Natural killer cell (primary cell): ENCODE measurements at places on chromosomes 1 and 21.

DNA sequence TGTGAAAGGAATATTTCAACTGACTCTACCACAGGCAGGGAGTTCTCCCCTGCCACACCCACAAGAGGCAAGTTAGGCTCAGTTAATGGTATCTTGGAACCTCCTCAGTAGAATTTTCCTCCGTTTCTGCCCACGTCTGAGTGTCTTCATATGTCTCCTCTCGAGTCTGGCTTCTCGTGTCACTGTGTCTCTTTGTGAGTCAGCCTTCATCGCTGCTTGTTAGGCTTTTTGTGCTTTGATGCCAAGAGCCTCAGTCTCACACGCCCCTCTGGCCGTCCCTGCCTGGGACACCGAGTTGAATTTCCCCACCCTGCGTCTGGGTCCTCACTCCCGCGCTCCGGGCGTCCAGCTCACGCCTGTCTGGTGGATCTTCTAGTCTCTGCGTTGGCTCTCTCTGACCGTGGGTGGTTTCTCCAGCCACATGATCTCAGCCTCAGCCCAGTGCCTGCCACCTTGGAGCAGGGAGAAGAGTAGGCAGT is 125.7 kb upstream of the GADD45A start:
- DNase-seq = no peak

GRCh38 chr1:120178799-120179756 is 2.8 kb upstream of the SEC22B start:
- DNase-seq = no peak

GRCh38 chr1:15682936-15683341 is 1.2 kb upstream of the PLEKHM2 start:
- DNase-seq = no peak

DNA sequence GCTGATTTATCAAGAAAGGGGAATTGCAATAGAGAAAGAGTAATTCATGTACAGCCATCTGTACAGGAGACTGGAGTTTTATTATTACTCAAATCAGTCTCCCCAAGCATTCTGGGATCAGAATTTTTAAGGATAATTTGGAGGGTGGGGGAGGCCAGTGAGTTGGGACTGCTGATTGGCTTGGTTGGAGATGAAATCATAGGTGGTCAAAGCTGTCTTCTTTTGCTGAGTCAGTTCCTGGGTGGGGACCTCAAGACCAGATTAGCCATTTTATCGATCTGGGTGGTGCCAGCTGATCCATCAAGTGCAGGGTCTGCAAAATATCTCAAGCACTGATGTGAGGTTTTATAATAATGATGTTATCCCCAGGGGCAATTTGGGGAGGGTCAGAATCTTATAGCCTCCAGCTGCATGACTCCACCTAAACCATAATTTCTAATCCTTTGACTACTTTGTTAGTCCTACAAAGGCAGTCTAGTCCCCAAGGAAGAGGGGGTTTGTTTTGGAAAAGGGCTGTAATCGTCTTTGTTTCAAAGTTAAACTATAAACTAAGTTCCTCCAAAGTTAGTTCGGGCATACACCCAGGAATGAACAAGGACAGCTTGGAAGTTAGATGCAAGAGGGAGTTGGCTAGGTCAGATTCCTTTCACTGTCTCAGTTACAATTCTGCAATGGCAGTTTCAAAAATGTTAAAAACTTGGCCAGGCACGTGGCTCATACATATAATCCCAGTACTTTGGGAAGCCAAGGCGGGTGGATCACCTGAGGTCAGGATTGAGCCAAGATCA is 16.9 kb upstream of the RAB3B start:
- no peak for DNase-seq

GRCh38 chr1:222369148-222369547 is 178.8 kb downstream of the HHIPL2 start:
- DNase-seq = no peak
